ENCODE measurements at places on chromosomes 2 and 18.
A peak's percentile ranks its signal among the peaks of the same experiment; 100 is the strongest.

- DNase-seq = peak; percentile 41
Measured at GRCh38 chr18:26059357-26059756, 31.1 kb downstream of the SS18 start.

GRCh38 chr2:39007875-39008504, 112.9 kb downstream of the SOS1 start:
- DNase-seq = peak; percentile 23

- DNase-seq = no peak
Measured at GRCh38 chr2:209762563-209762962, 9.1 kb upstream of the UNC80 start.

GRCh38 chr2:86420913-86421312, 20.3 kb upstream of the KDM3A start:
- DNase-seq = no peak

GRCh38 chr18:58405107-58405898, 223.6 kb downstream of the ALPK2 start:
- DNase-seq = no peak

DNA sequence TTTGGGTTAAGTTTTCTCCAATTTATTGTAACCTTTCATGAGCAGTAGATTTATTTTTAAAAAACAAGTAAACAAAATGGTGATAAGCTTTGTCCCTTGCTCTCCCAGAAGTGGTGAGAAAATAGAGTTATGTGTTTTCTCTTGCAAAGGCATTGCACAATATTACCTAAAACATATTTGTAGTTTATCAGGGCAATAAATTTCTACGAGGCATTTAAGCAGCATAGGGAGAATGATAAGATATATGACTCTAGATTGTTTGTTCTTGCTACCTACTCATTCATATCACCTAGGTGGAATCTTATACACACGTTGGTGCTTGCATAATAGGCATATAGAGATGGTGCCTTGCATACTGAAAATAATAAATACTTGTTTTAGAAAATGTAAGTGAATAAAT, 201.7 kb downstream of the MYO1B start:
- DNase-seq = no peak

DNA sequence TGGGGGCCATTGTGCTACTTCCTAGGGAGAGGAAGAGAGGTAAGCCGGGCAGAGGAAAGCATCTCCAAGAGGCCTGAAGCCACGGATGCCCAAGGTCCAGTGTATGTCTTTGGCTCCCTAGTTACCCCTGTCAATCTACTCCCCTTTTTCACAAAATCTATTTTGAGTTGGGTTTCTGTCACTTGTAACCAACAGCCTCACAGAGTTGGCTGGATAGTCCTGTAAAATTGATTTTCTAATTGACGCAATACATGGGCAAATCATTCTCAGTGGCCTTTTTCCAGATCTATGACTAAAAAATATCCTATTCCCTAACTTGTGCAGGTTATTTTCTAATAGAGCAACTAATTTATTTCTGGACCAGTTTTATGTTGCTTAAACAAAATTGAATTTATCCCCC, 168.4 kb downstream of the IRS1 start:
- DNase-seq = no peak

GRCh38 chr2:210555555-210555954, 844 bp upstream of the CPS1 start:
- no peak for DNase-seq

DNA sequence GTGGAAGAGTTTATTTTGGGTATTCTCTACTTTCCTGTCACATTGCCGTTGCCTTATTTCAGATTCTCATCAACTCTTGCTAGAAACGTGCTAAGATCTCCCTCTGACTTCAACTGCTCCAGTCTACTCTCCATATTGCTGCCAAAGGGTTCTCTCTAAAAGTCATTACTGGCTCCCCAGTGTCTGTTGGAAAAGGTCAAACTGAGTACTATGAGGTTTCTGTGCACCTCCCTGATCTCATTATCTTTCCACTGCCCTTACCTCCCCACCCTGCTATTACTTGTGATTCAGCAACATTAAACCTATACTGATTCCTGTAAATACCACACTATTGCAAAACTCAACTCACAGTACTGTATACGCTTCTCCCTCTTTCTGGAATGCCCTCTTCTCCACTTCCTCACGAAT, 1.9 kb upstream of the KRCC1 start:
- DNase-seq = peak; percentile 64

DNA sequence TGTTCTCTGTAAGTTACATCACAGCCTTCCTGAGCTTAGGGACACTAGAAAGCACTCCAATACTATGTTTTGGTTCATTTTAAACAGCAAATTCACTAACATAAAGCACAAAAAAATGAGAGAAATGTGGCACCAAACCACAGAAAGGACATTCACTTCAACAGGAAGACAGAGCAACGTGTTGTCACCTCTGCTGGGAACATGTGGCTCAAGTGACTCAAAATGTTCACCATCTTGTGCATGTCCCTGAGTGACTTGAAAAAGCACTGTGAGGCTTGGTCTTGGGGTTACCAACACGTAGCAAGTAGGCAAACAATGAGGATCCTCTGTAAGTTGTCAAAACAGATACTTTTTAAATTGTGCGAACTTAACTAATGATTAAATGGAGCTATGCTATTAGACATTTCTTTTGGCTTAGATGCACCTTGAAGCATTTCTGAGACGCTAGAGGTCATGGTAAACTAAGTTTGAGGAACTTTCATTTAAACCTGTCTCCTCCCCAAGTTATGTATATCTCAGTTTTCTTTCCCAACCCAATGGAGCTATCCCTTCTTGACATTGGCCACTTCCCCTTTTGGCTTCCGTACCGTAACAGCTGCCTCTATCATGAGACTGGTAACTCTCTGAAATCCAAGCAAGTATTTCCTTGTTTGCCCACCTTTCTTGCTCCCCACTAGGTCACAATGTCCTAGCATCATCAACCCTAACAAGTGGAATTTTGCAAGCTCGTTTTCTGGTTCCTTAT, 14.0 kb upstream of the ST6GAL2 start:
- DNase-seq = peak; percentile 64

- peak; percentile 10 for DNase-seq
Measured at GRCh38 chr18:8453528-8453927, 155.7 kb upstream of the RAB12 start.

- no peak for DNase-seq
Measured at GRCh38 chr2:66387016-66387753, 47.7 kb upstream of the MEIS1 start.

GRCh38 chr2:82007071-82007664, 1702.6 kb upstream of the LRRTM1 start:
- no peak for DNase-seq

GRCh38 chr18:53752781-53753367, 471.6 kb downstream of the MBD2 start:
- DNase-seq = no peak

GRCh38 chr2:122927197-122927596, 1097.9 kb upstream of the CNTNAP5 start:
- DNase-seq = no peak

GRCh38 chr18:54316071-54316820, 41.4 kb downstream of the STARD6 start:
- DNase-seq = peak; percentile 13

- no peak for DNase-seq
Measured at GRCh38 chr2:230226051-230226551, 565 bp downstream of the SP140 start.

DNA sequence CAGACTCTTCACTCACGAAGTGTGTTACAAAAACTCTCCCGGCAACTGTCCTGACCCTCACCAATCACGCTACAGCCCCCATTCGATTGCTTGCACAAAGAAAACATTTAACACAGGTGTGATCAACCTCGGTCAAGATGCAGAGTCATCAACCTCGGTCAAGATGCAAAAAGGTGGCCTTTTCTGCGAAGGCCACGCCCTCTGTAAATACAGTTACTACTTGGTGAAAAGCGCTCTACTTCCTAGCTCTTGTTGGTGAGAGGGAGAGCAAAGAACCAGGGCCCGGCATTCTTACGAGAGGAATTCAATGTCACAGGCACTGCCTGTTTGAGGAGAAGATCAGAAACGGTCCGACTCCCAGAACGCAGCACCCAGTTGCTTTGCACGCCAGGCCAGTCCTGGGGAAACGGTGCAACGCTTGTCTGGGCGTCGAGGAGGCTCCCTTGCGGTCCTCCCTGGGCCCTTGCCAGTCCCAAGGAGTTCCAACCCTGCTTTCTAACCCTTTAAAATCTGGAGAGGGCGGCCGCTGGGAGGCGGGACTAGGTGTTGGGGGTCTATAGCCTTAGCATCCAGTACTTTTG, 1.9 kb downstream of the PIEZO2 start:
- DNase-seq = peak; percentile 16

DNA sequence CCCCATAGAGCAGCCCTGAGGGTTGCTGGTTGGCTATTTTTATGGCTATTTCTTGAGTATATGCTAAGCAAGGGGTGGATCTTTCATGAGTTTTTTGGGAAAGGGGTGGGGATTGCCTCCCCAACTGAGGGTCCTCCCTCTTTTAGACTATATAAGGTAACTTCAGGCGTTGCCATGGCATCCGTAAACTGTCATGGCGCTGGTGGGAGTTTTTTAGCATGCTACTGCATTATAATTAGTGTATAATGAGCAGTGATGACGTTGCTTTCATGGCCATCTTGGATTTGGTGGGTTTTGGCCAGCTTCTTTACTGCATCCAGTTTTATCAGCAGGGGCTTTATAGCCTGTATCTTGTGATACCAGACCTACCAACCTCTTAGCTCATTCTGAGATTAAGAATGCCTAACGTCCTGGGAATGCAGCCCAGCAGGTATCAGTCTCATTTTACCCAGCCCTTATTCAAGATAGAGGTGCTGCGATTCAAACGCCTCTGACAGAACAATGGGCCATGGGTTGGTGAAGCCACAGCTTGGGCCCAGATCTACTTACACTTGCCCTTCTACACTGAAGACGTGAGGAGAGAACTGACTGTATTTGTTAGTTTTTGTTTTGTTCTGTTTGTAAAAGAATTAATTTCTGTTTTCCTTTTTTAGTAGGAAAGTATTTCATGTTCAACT, 53.8 kb upstream of the TMEM163 start:
- DNase-seq = no peak

GRCh38 chr2:207164006-207164831, 1.5 kb downstream of the KLF7 start:
- DNase-seq = peak; percentile 49

GRCh38 chr2:42905341-42906110, 113.1 kb upstream of the HAAO start:
- peak; percentile 82 for DNase-seq

DNA sequence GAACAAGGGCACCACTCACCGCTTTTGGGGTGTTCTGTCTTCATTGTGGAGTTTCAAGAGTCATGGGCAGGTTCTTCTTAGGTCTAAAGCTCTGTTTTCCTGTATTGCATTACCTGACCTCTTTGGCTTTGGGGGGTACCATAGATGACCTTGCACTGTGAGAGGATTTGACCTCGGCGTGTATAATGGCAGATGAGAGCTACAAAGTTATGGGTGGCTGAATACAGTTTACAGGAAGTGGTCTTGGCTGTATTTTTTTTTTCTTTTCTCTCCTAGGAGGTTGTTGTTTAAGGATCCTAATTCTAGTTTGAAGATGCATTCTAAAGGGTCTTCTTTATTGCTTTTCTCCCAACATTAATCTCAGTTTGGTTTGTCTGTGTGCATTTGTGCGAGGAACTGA, 11.5 kb downstream of the GAL3ST2 start:
- no peak for DNase-seq

DNA sequence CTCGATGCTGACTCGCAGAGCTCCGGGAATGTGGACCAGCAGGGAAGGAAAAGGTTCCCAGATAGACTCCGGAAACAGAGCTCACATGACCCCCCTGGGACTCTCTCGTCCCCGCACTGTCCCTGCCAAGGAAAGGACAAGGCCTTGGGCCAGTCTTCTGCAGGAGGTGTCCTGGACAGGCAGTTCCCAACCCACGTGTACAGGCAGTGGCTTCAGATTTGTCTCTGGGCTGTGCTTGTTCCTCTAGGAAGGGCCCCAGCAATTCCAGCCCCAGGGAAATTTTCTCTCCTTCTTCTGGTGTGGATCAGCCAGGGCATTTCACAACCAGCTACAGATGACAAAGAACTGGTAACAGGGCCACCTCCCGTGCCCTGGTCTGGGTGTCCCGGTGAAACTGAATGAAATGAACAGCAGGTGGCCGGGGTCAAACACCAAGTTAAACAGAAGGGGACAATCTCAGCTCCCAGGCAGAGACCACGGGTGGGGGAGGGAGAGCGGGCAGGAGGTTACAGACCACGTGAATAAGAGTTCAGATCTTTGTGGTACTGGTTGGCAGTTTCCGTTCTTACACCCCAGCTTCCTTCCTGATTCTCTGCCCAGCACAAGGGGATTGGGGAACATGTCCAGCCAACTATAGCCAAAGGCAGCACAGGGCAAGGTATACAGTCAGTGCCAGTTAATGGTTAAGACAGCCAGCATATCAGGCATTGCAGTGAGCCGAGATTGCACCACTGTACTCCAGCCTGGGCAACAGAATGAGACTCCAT, 52.2 kb upstream of the CAB39 start:
- peak; percentile 93 for DNase-seq

DNA sequence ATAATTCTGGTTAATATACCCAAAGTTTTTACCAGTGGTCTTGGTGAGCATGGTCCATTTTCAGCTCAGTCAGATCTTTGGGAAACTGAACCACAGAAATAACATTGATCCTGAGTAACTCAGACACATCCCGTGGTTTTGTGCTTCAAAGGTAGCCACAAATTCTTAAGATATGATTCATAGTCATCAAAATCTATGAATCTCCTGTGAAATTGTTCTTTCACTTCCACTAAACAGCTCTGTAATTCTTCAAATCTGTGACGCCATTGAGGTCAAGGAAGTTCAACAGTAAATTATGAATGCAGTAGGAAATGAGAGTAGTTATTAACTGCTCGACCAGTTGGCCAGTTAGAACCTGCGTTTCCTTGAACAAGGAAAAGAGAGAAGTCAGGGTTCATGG, 147.3 kb downstream of the IRS1 start:
- no peak for DNase-seq

DNA sequence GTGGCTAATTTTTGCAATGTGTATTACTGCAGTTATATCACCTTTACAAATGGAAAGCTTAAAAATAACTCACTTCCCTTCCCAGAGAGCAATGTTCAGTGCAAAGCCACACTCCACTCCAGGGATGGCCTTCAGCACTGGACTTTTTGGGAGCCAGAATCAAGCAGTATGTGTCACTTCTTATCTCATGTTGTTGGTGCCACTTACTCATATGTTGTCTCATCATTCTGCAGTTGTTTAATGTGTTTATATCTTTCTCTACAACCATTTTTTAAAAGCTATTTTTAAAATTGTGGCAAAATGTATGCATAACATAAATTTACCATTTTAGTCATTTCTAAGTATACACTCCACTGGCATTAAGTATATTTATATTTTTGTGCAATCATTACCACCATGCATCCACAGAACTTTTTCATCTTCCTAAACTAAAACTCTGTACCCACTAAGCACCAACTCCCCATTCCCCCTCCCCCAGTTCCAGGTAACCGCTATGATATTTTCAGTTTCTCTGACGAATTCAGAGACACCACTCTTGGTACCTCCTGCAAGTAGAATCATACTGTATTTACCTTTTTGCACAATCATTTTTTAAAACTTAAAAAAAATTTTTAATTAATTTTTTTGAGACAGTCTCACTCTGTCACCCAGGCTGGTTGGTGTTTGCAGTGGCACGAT, 32.1 kb upstream of the CD8A start:
- no peak for DNase-seq

GRCh38 chr18:44320619-44321460, 359.8 kb upstream of the SETBP1 start:
- DNase-seq = no peak

GRCh38 chr2:201358684-201359083, 1.5 kb upstream of the FLACC1 start:
- no peak for DNase-seq

GRCh38 chr2:224272237-224272910, 129.5 kb downstream of the FAM124B start:
- DNase-seq = no peak

- peak; percentile 25 for DNase-seq
Measured at GRCh38 chr2:96816836-96817702, 1.0 kb downstream of the CNNM3 start.
